ENCODE measurements at places on chromosomes 3 and 15.

DNA sequence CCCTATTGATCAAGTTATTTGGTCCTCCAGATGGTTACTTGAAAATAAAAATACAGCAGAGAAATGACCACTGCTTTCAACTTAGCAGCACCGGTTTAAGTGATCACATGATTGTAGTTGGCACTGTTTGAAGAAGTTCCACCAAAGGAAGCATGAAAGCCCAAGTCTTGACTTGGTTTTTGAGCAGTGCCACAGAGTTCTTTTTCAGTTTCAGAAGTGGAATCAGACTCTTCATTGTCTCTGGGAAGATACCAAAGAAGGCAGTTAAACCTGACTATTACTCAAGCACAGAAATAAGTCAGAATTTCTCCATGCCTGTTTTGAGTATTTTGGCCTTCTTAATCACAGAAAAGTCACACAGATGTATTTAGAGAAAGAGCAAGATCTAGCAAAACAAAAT, 66.7 kb downstream of the BBX start:
- no peak for DNase-seq

GRCh38 chr3:188082450-188082849, 71.5 kb upstream of the LPP start:
- no peak for DNase-seq

DNA sequence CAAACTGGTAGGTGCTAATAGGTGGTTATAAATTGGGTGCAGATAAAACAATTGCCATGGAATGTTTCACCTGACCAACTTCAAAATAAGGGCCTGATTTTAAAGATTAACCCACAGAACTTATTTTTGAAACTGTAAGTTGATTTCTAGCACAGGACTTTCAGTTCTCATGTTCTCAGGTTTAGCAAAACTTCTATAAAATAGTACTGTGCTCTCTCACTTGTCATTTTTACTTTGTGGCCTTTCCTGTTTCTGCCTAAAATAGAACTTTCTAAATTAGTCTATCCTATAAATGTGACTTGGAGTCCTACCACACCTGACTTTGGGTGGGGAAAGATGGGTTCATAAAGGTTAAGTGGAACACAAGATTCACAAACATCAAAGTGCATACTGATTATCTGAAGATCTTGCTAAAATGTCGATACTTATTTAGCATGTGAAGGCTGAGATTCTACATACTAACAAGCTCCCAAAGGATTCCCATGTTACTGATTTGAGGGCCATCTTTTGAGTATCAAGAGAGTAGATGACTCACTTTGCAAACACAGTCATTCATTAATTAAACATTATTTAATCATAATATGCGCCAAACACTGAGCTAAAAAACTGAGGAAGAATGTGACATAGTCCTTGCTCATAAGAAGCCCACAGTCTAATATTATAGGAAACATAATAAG, 38.6 kb downstream of the BTLA start:
- DNase-seq, result no peak

GRCh38 chr3:108662142-108662738, 72.7 kb downstream of the DZIP3 start:
- DNase-seq, result no peak

DNA sequence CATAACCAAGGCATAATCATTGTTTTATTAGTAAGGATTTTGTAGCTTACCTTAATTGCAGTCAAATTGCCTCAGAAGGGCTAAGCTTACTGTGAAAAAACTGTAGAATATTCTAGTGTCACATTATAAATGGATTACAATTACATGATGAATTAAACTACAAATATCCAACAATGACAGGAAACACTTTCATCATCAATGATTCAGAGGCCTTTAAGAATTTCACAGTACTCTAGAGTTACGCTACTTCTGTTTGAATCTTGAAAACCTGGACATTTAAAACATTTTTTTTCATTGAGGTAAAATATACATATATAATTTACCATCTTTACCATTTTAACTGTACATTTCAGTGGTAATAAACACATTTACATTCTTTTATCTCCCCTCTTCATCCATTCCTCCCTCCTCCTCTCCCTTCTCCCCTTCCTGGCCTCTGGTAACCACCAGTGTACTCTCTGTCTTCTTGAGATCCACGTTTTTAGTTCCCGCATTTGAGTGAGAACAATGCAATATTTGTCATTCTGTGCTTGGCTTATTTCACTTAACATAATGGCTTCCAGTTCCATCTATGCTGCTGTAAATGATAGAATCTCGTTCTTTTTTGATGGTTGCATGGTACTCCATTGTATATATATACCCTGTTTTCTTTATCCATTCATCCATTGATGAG, 54.7 kb downstream of the GJD2 start:
- no peak for DNase-seq
